ENCODE measurements at places on chromosomes 11 and 22.

DNA sequence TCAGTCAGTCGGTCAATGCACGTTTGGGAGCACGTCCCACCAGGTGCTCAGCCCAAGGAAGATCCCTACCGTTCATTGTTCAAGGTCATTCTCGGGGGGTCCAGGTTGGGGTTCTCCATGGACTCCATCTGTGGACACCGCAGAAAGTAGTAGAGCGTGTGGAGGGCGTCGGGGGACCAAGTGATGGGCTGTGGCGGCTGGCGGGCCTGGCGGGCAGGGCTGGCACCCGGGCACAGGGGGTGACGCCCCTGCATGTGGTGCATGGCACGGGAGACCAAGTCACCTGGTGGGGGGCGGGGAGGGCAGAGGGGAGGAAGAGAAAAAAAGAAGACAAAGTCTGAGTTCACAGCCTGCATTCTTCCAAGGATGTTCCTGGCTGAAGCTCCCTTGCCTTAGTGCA, 91.8 kb downstream of the NAT10 start:
- no peak for DNase-seq

DNA sequence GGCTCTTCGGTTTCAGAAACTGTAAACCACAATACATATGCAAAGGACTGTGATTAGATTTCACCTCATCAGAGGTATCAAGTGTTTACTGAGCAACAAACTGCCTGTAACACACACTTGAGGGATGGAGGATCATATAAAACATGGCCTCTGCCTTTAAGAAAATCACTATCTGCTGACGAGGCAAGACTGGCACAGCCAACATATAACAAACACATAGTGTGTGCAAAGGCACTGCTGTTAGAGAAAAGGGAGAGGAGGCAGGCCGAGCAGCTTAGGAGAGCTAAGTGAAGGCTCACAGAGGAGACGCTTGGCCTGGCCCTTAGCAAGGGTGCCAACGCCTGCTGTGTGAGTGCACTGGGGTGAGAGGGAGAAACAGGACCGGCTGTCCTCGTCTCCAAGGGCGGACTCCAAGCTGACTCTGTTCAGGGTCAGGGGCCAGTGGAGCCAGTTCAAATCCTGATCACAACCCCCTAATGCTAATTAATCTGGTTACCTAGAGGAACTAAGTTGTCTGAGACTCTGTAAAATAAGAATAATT, 48.2 kb downstream of the LRFN4 start:
- no peak for DNase-seq

DNA sequence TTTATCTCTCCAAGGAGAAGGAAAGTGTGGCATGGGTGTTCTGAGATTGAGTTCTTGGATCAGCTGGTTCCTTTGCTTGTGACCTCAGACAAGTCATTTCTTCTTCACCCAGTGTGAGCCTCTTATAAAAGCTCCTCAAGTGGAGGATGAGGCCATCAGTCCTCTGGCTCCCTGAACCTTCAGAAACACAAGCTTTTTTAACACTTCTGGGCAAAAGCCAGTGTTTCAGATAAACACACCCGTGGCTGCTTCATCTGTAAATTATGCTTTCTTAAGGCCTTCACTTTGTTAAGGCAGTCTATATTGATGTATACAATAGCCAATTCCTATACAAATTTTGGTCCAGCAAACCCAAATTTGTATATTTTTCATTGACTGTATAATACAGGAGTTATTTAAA, 179.9 kb downstream of the DBX1 start:
- DNase-seq = no peak

DNA sequence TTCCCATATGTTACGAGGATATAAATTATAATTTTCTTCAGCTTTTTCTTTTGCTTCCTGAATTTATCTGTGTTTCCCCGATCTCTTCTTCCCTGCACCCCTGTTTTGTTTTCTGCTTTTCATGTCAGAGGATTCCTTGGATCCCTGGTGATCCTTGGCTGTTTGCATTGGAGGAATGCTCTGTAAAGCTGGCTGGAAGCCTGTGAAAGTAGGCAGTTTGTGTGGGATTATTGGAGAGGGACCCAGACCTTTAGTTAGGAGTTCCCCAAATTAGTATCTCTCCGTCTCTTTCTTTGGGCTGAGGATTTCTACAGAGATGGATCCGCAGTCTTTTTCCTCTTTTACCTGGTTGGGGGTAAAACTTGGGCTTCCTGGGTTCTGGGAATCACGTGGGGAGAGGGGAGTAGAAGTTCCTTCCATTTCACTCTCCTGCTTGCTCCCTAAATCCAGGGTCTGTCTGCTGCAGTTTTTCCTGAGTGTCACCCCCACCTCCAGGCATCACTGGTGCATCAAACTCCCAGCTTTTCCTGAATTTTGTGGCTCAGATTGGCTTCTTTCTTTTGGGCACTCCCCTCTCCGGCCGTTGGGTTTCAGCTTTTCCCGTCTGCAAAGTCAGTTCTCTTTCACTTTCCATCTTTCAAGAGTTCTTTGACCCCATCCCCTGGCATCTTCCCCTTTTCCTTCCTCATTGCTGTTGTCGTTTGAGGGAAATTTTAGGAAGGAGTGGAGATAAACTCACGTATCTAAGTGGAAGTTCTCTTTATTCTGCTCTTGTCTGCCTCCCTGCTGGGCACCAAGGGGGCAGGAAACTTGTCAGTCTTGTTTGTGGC, 79.1 kb upstream of the ALX4 start:
- DNase-seq = no peak

- DNase-seq = no peak
Measured at GRCh38 chr22:40243891-40244290, 66.2 kb downstream of the TNRC6B start.
